ENCODE measurements at places on chromosomes 12 and 14. TPM values are rescaled to one million over a fixed set of nuclear protein-coding genes. Genes with fewer than 3 reads are reported as not detected.
A peak's percentile ranks its signal among the peaks of the same experiment; 100 is the strongest.

DNA sequence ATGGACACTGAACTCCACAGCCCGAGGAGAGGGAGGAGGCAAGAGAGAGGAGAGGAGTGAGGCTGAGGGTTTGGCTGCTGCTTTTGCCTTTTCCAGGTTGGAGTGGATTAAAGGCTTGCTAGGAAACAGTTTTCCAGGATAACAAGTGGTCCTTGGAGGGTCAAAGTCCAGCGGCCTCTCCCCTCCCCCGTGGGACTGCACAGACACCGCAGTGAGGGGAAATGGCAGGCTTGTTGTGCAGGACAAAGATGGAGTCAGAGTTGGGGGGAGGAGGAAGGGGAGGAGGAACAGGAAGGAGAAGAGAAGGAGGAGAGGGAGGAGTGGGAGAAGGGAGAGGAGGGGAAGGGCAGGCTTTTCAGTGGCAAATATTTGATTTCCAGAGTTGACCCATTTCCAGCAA lies 245.5 kb downstream of the RBM19 start:
- DNase-seq: no peak
- H3K4me3 ChIP-seq: no peak overlapping the region
- H3K27me3 ChIP-seq: no peaks in the 10 kb centered on the region
- no peak overlapping the region for H3K27ac ChIP-seq
- no peaks in the 10 kb centered on the region for H3K4me1 ChIP-seq

DNA sequence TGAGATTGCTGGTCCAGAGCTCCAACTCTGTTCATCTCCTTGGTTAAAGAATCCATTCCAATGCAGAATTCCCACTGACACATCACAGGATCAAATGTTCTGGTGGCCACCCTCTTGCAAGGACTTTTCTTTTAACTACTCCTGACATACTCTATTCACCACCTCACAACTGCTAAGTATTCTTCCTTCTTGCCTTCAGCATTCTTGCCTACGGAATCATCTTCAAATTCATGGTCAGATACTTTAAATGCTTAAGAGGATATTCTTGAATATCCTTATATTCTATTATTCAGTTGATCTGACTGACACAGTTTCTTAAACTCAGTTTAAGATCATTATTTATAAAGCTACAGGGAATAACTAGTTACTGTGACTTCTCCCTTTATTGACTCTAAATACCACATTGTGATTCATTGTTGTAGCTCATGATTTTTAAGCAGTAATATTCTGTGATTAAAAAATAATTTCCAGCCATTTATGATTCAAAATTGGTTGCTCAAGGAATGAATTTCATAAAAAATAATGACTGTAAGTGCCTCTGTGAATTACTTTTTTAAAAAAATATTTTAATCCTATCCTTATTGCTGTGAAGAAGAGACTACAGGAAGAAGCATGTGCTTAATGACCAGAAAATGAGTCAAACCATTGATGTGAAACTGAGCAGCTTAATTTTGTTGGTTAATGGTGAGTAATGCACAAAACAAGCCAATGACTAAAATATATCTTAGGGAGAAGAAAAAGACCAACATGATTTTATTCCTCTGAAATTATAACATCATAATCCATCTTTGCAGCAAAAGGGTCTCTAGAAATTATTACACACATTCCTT lies 207.1 kb downstream of the PIK3C2G start:
- DNase-seq: peak; percentile 9
- H3K27ac ChIP-seq: peak overlapping the region; percentile 14
- no peak overlapping the region for H3K4me3 ChIP-seq
- peaks cover 7% of the 10 kb centered on the region for H3K36me3 ChIP-seq
- H3K27me3 ChIP-seq: no peaks in the 10 kb centered on the region
- H3K4me1 ChIP-seq: peaks cover 18% of the 10 kb centered on the region

DNA sequence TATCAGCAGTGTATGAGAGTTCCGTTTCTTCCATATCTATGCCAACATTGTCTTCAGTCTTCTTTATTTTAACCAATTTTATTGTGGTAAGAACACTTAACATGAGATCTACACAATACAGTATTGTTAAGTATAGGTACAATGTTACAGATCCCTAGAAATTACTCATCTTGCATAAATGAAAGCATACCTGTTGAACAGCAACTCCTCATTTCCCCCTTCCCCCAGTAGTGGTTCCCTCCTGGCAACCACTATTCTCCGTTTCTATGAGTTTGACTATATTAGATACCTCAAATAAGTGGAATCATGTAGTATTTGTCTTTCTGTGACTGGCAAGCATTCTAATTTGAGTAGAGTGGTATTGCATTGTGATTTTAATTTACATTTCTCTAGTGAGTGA lies 150.5 kb downstream of the CRADD start:
- no peak overlapping the region for H3K27ac ChIP-seq
- H3K36me3 ChIP-seq: no peaks in the 10 kb centered on the region
- DNase-seq: no peak
- no peaks in the 10 kb centered on the region for H3K27me3 ChIP-seq
- no peaks in the 10 kb centered on the region for H3K4me1 ChIP-seq

DNA sequence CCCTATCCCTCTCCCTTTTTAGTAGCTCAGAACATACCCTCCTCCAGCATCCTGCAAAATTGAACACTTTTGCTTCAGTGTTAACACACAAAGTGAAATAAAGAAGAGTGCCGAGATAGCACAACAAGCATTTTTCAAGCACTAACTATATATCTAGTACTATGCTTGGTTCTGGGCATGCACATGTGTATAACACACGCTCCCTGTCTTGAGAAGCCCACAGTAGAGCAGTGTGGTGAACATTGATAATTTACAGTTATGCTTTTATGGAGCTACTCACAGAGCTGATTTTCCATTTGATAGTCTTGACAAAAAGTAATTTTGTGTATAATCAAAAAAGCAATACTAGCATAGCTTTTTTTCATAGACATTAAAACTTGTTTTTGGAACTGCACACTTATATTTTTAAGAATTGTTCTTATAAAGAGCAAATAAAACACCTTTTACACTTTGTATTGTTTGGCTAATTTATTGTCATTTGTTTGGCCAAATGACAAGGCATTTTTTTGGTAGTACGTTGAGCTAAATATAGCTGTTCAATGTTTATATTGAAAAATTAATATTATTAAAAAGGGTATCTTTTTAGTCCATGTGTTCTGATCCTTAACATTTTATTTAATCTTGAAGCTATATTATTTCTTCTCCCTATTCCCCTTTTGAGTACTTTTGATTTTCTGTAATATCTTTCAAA lies 39.7 kb downstream of the LEMD3 start:
- no peaks in the 10 kb centered on the region for H3K4me1 ChIP-seq
- peaks cover 13% of the 10 kb centered on the region for H3K36me3 ChIP-seq
- H3K27me3 ChIP-seq: no peaks in the 10 kb centered on the region
- no peak overlapping the region for H3K27ac ChIP-seq

GRCh38 chr14:103161054-103161397 lies 37.8 kb downstream of the TNFAIP2 start:
- DNase-seq: no peak
- no peaks in the 10 kb centered on the region for H3K4me1 ChIP-seq
- H3K4me3 ChIP-seq: no peak overlapping the region
- H3K27me3 ChIP-seq: no peaks in the 10 kb centered on the region
- H3K27ac ChIP-seq: no peak overlapping the region
- H3K36me3 ChIP-seq: no peaks in the 10 kb centered on the region

Gene CD163
- not detected for total RNA-seq

Gene HHIPL1
- 0.10 TPM for total RNA-seq

Gene RNF212B
- total RNA-seq: not detected

Gene MYF6
- total RNA-seq: not detected

Gene LRFN5
- total RNA-seq: not detected

Gene GUCY2C
- total RNA-seq: not detected

DNA sequence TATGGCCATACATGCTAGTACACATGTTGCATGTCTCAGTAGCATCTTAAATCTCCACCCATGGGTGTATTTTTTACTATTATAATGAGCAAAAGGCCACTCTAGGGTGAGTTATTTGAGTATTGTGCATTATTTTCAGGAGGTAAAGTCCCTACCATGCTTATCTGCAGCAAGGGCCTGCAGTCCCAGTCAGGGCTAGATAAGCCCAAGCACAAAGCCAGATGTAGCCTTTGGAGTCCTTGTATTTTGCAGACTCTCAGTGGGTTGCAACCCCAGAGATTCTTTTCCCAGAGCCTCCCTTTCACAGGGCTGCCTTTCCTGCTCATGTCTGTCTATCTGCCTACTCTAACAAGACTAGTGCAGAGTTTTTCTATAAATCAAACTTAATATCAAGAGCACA lies 295.3 kb downstream of the IPO8 start:
- no peak for DNase-seq
- no peak overlapping the region for H3K27ac ChIP-seq
- H3K27me3 ChIP-seq: no peaks in the 10 kb centered on the region
- no peak overlapping the region for H3K4me3 ChIP-seq
- H3K4me1 ChIP-seq: no peaks in the 10 kb centered on the region

DNA sequence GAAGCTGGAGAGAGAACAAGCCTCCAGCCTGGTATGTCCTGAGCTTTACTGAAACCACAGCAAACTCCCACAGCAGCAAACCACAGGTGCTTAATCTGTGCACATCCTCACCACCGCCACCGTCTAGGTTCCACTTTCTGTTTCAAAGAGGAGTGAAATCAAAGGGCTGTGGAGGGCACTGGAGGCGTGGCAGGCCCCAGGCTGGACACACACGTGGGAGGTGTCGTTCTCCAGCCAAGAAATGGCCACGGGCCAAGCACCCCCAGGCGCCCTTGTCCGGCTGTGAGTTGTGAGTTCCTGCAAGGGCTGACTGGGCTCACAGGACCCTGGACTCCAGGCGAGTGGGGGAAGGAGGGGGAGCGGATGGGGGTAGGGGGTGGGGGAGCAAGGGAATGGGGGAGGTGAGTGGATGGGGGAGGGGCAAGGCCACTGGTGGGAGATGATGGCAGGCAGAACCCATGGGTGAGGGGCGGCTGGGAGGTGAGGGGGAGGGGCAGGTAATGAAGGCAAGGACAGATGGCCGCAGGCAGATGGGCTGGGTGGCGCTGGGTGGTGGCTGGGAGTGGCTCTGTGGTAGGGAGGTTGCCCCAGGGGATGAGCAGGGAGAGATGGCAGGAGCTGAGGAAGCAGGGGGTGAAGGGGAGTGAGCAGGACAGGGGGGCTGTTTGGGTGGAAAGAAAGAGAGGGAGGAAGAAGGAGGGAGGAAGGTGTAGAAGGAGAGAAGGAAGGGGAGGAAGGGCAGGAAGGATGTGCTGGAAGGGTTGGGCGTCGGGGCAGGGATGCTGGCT lies 86.7 kb downstream of the NCOR2 start:
- peak; percentile 84 for DNase-seq
- peak overlapping the region; percentile 8 for H3K4me3 ChIP-seq
- H3K27me3 ChIP-seq: no peaks in the 10 kb centered on the region

GRCh38 chr12:124311292-124312109 lies 16.6 kb downstream of the RFLNA start:
- no peaks in the 10 kb centered on the region for H3K4me1 ChIP-seq
- no peak overlapping the region for H3K4me3 ChIP-seq

DNA sequence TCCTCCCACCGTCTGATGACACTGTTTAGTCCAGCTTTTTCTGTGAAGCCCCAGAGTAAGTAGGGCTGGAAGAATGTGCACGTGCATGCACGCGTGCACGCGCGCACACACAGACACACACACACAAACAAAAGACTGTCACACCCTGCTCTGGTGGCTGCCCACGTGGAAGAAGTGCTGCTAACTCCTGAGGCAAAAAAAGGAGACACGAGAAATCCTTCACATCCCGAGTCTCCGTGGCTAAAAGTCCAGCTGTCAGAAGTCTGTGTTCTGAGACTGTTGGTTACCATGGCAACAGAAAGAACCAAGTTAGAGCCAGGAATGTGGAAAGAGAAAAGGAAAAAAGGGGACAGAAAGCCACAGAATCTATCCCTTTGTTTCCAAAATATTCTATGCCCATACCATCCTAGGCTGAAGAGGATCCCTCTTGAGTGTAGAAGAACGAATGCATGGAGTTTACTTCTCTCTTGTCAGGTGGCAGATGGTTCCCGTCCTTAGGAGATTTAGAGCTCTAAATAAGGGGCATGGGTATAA lies 1.6 kb upstream of the C12orf71 start:
- no peaks in the 10 kb centered on the region for H3K27me3 ChIP-seq
- peaks cover 30% of the 10 kb centered on the region for H3K4me1 ChIP-seq
- no peak overlapping the region for H3K27ac ChIP-seq
- DNase-seq: no peak
- H3K4me3 ChIP-seq: no peak overlapping the region

Gene GLT1D1
- total RNA-seq: not detected

GRCh38 chr14:65103150-65103760 lies 938 bp upstream of the MAX start:
- peaks cover 17% of the 10 kb centered on the region for H3K4me1 ChIP-seq
- no peaks in the 10 kb centered on the region for H3K27me3 ChIP-seq
- H3K4me3 ChIP-seq: peak overlapping the region; percentile 74
- H3K27ac ChIP-seq: no peak overlapping the region

DNA sequence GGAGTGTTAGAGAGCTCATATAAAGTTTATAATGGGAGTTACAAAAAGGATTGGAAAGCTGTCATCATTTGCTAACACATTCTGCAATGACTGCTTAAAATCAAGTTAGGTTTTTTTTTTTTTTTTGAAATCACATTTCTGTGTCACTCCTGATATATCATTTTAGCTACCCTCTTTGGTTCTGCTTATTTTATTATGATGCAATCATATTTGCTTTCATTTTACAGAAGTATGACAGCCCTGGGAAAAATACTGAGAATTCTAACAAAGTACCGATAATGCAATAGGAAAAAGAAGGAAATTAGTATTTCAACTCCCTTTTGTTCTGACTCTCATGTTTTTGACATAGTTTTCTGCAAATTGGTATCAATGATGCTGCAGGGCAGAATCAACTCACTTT lies 71.6 kb upstream of the MDGA2 start:
- no peak for DNase-seq
- no peak overlapping the region for H3K27ac ChIP-seq
- H3K36me3 ChIP-seq: no peaks in the 10 kb centered on the region
- no peaks in the 10 kb centered on the region for H3K4me1 ChIP-seq
- H3K4me3 ChIP-seq: no peak overlapping the region

All from MCF 10A (cell line).